ENCODE measurements at places on chromosomes 1 and 21. TPM values are rescaled to one million over a fixed set of nuclear protein-coding genes. Genes with fewer than 3 reads are reported as not detected.

GRCh38 chr1:26351590-26352337 lies 2.2 kb downstream of the CRYBG2 start:
- no peak for DNase-seq

- DNase-seq = no peak
Measured at GRCh38 chr1:6819246-6820040, 34.2 kb downstream of the CAMTA1 start.

- no peak for DNase-seq
Measured at GRCh38 chr21:14383596-14384180, 742 bp upstream of the HSPA13 start.

DNA sequence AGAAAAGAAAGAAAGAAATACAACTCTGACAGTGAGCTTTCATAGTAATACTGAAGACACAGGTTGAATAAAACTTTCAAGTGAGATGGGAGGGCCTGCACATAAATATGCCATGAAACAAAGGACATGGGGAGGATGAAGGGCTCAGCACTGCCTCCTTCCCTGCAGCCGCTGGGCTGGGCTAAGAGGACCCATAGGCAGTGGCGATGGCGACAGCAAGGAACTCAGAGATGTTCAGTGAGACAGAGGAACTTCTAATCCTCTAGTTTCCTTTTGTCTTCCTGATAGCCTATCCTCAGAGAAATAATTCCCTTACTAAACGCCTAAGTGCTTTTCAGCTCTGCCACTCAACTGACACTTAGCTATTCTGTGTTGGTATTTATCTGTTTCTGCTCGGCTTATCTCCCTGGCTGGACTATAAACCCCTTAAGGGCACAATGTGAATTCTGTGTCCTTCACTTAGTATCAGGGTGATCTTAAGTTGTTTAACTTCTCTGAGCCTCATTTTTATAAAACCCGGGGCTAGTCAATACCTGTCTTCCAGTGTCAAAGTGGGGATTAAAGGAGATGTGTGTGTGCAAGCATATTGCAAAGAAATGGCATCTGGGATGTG lies 24.4 kb upstream of the IER5 start:
- DNase-seq = no peak

DNA sequence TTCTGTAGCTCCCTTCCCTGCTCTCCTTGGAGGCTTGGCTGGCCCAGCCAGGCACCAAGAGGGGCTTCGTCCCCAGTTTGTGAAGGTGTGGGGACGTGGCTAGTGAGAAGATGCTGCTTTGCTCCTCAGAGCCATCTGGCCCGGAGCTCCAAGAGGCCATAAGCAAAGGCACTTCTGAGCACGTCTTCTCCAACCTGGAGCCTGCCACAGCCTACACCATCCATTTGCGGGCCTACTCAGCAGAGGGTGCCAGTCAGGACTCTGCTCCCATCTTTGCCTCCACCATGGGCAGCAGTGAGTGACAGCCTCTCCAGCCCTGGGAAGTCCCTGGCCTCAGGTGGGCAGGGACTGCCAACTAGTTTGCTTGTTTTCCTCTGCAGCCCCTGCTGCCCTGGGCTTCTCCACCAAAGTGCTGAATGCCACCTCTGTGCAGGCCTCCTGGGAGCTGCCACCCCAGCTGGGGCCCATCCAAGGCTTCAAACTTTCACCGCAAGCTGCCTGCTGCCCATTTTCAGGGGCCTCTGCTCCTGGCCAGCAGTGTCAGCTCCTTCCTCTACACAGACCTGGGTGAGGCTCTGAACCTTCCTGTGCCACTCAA lies 25.9 kb downstream of the SLC27A3 start:
- no peak for DNase-seq

DNA sequence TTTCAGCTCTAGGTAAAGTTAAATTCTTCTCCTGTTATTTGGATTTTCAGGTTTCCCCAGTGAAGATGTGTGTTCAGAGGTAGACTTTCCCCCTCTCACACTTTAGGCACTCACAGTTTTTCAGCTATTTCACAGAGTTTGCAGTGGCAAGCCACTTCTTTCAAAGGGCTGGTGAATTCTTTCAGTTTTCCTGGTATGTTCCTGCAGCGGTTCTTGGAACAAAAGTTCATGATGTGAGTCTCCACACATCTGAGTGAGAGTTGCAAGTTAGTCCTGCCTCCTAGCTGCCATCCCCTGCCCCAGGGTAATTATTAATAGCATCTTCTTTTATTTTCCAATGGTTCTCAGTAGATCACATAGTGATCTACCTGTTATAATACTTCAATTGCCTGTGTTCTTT lies 27.3 kb upstream of the CD84 start:
- no peak for DNase-seq

DNA sequence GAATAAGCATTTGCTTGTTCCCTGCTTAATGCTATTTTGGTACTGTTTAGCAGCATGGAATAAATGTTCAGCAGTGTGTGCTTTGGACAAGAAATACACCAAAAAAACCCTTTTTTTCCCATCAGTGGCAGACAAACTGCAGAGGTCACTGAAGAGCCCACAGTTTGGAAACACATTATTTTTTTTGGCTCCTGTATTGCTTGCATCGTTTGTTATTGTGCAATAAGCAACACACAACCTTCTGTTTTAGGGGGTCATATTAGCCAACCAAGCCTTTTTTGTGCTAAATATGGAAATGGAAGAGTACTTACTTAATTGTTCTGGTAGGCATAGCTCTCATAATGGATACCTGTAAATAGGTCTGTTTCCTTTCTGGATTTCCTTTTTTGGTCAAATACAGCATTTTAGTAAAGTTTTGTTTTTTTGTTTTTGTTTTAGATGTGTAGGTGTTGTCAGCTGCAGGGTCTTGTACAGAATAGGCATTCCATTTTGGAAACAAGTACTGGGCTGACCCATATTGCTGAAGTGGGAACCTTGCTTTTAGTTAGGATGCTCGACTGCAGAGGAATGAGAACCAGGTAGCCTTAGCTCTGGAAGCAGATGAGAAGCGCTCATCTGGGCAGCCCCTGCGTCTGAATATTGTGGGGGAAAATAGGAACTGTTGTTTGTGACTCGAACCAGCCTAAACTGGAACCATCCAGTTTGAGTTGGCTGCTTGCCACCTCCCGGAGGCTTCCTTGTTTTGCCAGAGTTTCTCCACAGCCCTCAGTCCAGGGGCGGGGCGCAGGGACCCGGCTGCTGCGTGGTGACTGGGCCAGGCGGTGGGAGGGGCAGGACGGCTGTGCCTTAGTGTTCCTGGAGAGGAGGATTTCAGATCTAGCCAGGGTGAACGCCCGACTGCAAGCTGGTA lies 38.4 kb downstream of the SPEN start:
- DNase-seq = peak; percentile 93

GRCh38 chr1:6971048-6971447 lies 185.8 kb downstream of the CAMTA1 start:
- DNase-seq = no peak

GRCh38 chr1:245156736-245157505 lies 2.1 kb downstream of the KIF26B start:
- DNase-seq = no peak

DNA sequence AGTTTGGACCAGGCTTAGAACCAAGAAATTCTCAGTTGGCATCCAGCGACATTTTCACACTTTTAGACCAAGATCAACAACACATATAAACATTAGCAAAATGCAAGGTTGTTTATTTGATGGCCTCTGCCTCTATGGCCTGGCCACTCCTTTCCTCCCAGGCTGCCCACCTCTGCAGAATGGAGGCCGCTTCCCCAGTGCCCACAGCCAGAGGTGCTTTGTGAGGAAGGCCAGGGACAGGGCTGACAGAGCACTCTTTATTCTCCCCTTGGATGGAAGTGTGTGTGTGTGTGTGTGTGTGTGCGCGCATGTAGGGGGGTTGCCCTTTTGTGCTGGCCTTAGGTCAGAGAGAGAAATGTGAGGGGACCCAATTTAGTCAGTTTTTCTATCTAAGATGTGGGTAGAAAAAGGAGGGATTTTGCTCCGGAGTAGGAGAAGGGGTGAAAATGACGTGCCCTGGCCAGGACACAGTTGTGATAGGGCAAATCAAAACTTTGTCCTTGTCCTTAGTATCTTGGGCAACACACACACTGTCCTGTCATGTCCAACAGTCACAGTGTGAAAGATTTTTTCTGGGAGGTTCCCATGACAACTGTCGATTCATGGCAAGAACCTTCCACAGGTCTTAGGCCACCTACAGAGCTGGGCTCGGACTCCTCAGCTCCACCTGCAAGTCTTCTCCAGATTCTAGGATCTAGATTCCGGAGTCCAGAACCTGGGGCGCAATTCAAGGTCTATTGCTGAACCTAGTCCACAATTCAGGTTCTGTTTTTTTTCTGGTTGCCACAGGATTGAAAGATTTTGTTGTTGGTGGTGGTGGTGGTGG lies 104.9 kb upstream of the SLC2A1 start:
- no peak for DNase-seq

- no peak for DNase-seq
Measured at GRCh38 chr1:167620002-167620401, 10.0 kb upstream of the RCSD1 start.

DNA sequence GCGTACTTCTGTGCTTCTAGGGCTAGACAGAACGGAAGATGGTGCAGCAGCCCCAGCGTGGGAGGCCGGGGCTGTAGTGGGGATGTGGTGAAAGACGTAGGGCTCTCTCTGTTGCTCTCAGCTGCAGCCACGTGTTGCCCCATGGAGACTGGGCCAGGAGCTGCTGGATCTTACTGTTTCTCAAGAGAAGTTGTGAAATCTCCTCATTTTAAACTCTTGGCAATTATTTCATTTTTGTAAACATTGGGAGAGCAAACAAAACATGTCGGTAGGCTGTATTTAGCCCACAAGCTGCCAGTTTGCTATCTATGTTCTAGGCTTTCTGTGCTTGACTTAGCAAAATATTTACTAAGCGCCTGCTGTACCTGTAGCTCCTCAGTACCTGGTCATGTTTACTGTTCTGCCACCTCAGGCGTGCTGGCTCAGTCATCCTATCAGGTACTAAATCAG lies 15.9 kb upstream of the ELOA start:
- no peak for DNase-seq

GRCh38 chr1:210234329-210234757 lies 1.7 kb downstream of the SERTAD4 start:
- DNase-seq = no peak

The OR2L13 gene
- polyA plus RNA-seq = 0.03 TPM

The GPR37L1 gene
- polyA plus RNA-seq = 0.04 TPM

The LCE1F gene
- polyA plus RNA-seq = not detected

The SLC9C2 gene
- polyA plus RNA-seq = 1.1 TPM

The ITPKB gene
- polyA plus RNA-seq = 24.4 TPM

The APOBEC4 gene
- not detected for polyA plus RNA-seq

The COL16A1 gene
- 45.0 TPM for polyA plus RNA-seq

The ACTA1 gene
- 1.5 TPM for polyA plus RNA-seq

The CHI3L2 gene
- polyA plus RNA-seq = 0.47 TPM

The TSTD1 gene
- 50.0 TPM for polyA plus RNA-seq

The RHBDL2 gene
- 1.4 TPM for polyA plus RNA-seq
